ENCODE measurements at places on chromosomes 6 and 20.

GRCh38 chr20:24771542-24772061 is 177.5 kb upstream of the CST7 start:
- no peak for DNase-seq

DNA sequence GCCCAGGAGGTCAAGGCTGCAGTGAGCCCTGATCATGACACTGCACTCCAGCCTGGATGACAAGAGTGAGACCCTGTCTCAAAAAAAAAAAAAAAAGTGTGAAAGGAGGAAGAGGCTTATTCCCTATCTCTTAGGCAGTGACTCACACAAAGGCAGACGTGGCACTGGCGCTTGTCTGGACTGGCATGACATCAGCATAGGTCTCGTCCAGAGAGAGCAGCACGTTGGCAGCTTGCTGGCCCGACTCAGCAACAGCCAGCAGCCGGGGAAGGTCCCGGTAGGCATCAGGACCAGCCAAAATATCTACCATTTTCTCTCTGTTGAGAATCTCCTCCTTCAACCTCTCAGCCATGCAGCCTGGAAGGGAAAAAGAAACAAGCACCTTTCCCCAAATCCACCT is 14.1 kb downstream of the CDK5RAP1 start:
- DNase-seq: no peak

- DNase-seq: no peak
These were observed 512.7 kb upstream of the JAG1 start for GRCh38 chr20:11186301-11187008.

DNA sequence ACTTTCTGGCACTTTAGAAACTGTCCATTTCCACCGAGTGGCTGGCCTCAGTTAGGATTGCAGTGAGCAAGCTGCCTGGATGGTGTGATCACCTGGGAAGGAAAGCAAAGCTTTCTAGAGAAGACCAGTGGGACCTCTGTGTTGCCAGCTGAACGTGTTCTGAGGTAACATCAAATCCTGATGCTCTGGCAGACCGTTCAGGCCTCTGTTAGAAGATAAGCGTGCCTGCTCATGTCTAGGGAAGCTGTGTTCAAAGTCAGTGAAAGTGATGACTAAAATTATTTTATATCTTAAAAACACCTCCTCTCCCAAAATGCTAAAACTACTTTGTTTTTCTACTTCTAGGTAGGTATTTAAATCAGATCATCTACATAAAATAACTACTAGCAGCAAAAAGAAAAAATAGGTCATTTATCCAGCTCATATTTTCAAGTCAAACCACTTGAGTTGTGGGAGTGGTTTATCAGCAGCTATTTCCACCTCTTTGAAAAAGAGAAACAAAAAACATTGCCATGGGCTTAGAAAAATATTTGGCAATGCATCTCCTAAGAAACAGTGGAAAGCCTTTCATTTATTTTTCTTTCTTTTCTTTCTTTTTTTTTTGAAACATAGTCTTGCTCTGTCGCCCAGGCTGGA is 54.8 kb downstream of the CEP43 start:
- DNase-seq: no peak

- DNase-seq: no peak
These were observed 135.3 kb downstream of the ARID1B start for GRCh38 chr6:156912431-156912830.

DNA sequence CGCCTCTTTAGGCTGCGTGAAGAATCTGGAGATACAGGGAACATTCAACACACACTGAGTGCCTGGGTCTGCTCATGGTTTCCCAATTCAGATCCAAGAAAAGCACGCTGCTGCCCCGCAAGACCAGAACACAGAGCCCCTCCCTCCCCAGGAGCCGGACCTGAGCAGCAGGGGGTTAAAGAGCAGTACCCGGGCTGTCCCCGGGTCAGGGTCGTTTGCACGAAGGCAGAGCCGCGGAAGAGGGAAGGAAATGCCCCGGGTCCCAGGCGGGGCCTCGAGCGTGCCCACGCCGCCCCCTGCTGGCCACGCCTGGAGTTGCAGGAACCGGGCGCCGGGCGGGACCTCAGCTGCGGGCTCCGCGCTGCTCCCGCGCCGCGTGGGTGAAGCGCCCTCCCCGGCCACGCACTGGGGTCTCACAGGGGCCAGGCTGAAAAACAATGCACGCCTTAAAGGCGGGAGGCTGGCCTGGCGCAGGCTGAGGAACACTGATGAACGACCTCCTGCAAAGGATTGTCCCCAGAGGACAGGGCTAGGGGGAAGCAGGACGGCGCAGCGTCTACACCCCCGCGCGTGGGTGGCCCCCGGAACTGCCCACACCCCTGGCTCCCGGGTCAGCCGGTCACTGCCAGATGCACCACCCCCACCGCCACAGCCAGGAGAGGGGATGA is 48.9 kb downstream of the ANKRD60 start:
- peak; percentile 47 for DNase-seq

GRCh38 chr6:106082735-106083398 is 3.3 kb upstream of the PRDM1 start:
- no peak for DNase-seq

All from T-helper 17 cell (primary cell).